ENCODE measurements at places on chromosomes 7 and 10. TPM values are rescaled to one million over a fixed set of nuclear protein-coding genes. Genes with fewer than 3 reads are reported as not detected.

CCL26 gene
- total RNA-seq: 1.6 TPM

PHF14 gene
- 46.8 TPM for total RNA-seq

EGR2 gene
- total RNA-seq: 11.6 TPM

CLDN4 gene
- total RNA-seq: 0.19 TPM

ALKBH4 gene
- total RNA-seq: 12.6 TPM

AKR1E2 gene
- total RNA-seq: 8.9 TPM

SPDYE8 gene
- total RNA-seq: not detected

TFR2 gene
- not detected for total RNA-seq

NUDT5 gene
- total RNA-seq: 44.7 TPM

APBB1IP gene
- 23.5 TPM for total RNA-seq

FAM20C gene
- 119 TPM for total RNA-seq

NODAL gene
- not detected for total RNA-seq

FMC1 gene
- 4.1 TPM for total RNA-seq

HABP2 gene
- not detected for total RNA-seq

ITGA8 gene
- 2.2 TPM for total RNA-seq

LIPJ gene
- 0.19 TPM for total RNA-seq

GNAT3 gene
- not detected for total RNA-seq

PHKG1 gene
- 1.4 TPM for total RNA-seq

CFAP69 gene
- 41.1 TPM for total RNA-seq

ASB10 gene
- total RNA-seq: not detected

KCNH2 gene
- total RNA-seq: 0.56 TPM

C1GALT1 gene
- total RNA-seq: 17.6 TPM

HOXA13 gene
- total RNA-seq: not detected

LRRTM3 gene
- not detected for total RNA-seq

STRIP2 gene
- not detected for total RNA-seq

CALHM3 gene
- not detected for total RNA-seq

RET gene
- total RNA-seq: 0.84 TPM

FAM25A gene
- total RNA-seq: not detected

Measured in omental fat pad (tissue), 4 donors.